ENCODE measurements at places on chromosomes 2 and 18. TPM values are rescaled to one million over a fixed set of nuclear protein-coding genes. Genes with fewer than 3 reads are reported as not detected.

DNA sequence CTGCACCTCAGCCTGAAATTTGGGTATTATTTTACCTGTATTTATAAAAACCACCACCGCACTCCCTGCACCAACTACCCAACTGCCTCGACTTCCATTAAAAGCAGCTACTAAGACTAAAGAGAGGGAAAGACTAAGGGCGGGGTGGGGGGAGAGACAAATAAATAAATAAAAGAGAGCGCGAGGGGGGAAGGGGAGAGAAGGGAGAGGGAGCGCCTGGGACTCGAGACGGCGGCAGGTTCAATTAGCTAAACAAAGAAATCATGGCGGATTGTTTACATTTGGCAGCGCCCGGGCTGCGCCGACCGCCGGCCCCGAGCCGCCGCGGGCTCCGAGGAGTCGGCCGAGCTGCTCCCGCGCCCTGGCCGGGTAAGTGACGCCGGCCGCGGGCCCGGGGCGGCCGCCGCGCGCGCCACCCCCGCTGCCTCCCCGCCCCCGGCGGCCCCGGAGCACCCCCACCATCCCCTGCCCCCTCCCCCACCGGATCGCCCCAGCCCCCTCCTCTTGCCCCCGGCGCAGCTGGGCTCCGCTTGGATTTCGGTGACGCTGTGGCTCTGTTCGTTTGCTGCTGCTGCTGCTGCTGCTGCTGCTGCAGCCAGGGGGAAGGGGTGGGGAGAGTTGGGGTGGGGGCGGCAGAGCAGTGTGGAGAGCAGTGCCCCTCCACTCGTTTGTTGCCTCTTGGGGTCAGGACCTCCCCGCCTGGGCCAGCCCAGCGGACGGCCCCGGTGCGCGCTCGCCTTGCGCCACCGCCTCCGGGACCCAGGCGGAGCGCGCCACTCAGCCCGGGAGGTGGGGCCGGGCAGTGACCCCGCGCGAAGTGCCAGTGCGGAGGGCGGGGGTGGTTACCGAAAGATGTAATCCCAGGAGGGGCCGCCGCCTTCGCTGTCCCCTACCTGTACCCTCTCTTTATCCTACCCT lies 187.2 kb upstream of the FANCL start:
- no peaks in the 10 kb centered on the region for H3K27me3 ChIP-seq
- no peak overlapping the region for H3K27ac ChIP-seq
- H3K4me3 ChIP-seq, result peak overlapping the region; percentile 40
- peak; percentile 45 for DNase-seq
- no peaks in the 10 kb centered on the region for H3K36me3 ChIP-seq

DNA sequence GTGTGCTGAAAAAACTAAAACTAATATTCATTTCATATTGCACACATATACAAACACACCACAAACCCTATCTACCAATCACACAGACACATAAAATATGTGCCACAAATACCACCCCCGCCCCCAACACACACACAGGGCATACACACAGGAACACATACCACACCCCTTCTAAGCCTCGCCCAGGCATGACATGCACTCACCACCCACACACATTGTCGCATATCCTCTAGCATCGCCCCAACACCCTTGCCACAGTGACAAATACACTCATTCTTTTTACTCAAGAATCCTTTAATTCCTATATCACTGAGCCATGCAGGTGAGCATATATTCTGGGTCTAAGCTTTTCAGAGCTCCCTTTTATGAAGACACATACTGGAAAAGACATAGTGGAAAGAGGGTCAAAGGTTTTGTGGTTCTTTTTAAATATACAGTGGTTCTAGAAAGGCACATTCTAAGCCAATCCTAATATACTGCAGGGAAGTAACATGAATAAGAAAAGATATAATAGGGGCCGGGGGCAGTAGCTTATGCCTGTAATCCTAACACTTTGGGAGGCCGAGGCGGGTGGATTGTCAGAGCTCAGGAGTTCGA lies 24.5 kb upstream of the LCLAT1 start:
- H3K36me3 ChIP-seq, result no peaks in the 10 kb centered on the region
- no peak overlapping the region for H3K27ac ChIP-seq
- H3K27me3 ChIP-seq, result no peaks in the 10 kb centered on the region
- no peak overlapping the region for H3K4me3 ChIP-seq
- no peaks in the 10 kb centered on the region for H3K4me1 ChIP-seq

DNA sequence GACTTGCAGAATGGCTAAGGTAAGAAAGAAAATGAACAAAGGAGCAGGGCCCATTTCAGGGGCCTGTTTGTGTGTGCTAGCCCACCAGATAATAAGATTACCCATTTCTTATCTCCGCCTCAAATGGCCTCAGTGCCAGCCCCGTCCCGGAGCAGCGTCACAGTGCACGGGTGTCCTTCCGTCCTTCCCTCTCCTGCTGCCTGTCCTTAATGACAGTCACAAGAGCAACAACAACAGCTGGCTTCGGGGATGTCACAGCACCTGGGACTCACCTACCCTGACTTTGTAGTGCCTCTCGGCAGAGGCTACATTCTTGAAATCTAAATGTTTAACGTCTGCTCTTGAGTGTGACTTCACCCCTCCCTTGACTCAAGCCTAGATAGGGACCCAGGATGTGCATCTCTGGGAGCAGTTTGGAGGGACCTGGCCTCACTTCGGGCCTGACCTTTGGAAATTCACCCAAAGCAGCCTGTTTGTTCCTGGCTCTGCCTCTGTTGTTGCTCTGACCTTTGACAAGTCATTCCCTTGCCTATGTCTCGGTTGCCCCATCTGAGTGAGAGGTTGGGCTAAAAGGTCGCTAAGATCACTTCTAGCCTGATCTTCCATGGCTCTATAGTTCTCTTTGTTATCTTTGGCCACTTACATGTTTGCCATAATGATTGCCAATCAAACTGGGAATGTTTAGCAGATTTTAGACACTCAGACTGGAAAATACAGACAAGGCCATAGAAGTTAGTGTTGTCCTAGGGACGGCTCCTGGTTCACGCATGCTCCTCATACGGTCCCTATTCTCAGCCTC lies 122.5 kb downstream of the KLHL29 start:
- no peak for DNase-seq
- no peak overlapping the region for H3K4me3 ChIP-seq
- no peaks in the 10 kb centered on the region for H3K27me3 ChIP-seq

- no peaks in the 10 kb centered on the region for H3K27me3 ChIP-seq
- no peak overlapping the region for H3K27ac ChIP-seq
- no peak overlapping the region for H3K4me3 ChIP-seq
- DNase-seq, result no peak
- no peaks in the 10 kb centered on the region for H3K36me3 ChIP-seq
- no peaks in the 10 kb centered on the region for H3K4me1 ChIP-seq
These were observed 129.9 kb upstream of the ETAA1 start for GRCh38 chr2:67267241-67267640.

GRCh38 chr2:23718931-23719700 lies 207.8 kb downstream of the ATAD2B start:
- no peak overlapping the region for H3K27ac ChIP-seq
- H3K4me3 ChIP-seq, result no peak overlapping the region
- no peaks in the 10 kb centered on the region for H3K4me1 ChIP-seq
- H3K27me3 ChIP-seq, result no peaks in the 10 kb centered on the region
- DNase-seq, result no peak

GRCh38 chr2:190129421-190130199 lies 67.1 kb upstream of the MSTN start:
- H3K4me3 ChIP-seq, result no peak overlapping the region
- H3K36me3 ChIP-seq, result no peaks in the 10 kb centered on the region
- no peak for DNase-seq
- H3K27me3 ChIP-seq, result no peaks in the 10 kb centered on the region

GRCh38 chr2:15334644-15335326 lies 226.3 kb downstream of the NBAS start:
- DNase-seq, result no peak
- peaks cover 6% of the 10 kb centered on the region for H3K36me3 ChIP-seq

GRCh38 chr2:158984604-158985135 lies 16.2 kb downstream of the TANC1 start:
- peaks cover 11% of the 10 kb centered on the region for H3K4me1 ChIP-seq
- H3K27ac ChIP-seq, result no peak overlapping the region
- H3K36me3 ChIP-seq, result no peaks in the 10 kb centered on the region
- H3K4me3 ChIP-seq, result no peak overlapping the region
- DNase-seq, result no peak

GRCh38 chr18:21664069-21664468 lies 40.5 kb downstream of the ABHD3 start:
- H3K36me3 ChIP-seq, result no peaks in the 10 kb centered on the region
- no peak overlapping the region for H3K27ac ChIP-seq
- no peak overlapping the region for H3K4me3 ChIP-seq
- no peaks in the 10 kb centered on the region for H3K27me3 ChIP-seq
- DNase-seq, result no peak

DNA sequence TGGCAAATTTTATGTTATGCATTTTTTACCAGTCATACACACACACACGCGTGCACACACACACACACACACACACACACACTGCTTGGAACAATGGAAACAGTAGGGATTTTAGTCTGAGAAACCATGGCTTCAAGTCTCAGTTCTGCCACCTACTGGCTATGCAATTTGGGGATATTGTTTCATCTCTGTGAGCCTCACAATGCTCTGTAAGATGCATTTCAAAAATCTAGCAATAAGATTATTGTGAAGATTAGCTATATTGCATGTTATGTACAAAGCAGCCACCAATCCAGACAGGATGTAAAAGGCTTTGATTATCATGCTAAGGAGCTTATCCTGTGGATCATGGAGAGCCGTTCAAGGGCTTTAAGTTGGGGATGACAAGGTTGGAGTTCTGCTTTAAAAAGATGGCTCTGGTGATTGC lies 401.4 kb downstream of the NBAS start:
- H3K36me3 ChIP-seq, result no peaks in the 10 kb centered on the region
- no peaks in the 10 kb centered on the region for H3K27me3 ChIP-seq
- H3K27ac ChIP-seq, result no peak overlapping the region

DNA sequence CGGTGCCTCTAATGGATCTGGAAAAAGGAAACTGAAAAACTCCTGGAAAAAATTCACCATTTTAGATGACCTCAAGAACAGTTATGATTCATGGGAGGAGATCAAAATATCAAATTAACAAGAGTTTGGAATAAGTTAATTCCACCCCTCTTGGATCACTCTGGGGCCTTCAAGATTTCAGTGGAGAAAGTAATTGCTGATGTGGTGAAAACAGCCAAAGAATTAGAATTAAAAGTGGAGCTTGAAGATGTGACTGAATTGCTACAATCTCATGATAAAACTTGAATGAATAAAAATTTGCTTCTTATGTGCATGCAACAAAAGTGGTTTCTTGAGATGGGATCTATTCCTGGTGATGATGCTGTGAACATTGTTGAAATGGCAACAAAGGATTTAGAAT lies 974.4 kb upstream of the GYPC start:
- no peak overlapping the region for H3K4me3 ChIP-seq
- no peaks in the 10 kb centered on the region for H3K27me3 ChIP-seq
- H3K36me3 ChIP-seq, result no peaks in the 10 kb centered on the region
- no peaks in the 10 kb centered on the region for H3K4me1 ChIP-seq
- H3K27ac ChIP-seq, result no peak overlapping the region
- no peak for DNase-seq

DNA sequence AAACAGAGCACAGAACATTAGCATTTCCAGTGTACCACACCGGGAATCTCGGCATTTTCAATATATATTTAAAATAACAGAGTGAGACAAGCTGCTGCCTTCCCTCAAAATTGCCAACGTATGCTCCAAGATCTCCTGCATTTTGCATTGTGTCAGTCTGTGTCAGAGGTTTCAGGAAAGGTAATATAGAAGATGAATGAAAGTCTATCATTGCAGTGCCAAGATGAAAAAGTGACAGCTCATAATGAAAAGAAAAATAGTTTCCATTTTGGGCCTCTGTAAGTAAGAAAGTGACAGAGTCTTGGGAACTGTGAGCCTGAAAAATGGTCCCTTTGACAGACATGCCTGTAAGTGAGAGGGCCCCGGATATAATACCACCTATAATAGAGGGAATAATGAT lies 297.8 kb upstream of the PIK3C3 start:
- H3K27ac ChIP-seq, result no peak overlapping the region
- H3K4me3 ChIP-seq, result no peak overlapping the region
- H3K4me1 ChIP-seq, result no peaks in the 10 kb centered on the region

DNA sequence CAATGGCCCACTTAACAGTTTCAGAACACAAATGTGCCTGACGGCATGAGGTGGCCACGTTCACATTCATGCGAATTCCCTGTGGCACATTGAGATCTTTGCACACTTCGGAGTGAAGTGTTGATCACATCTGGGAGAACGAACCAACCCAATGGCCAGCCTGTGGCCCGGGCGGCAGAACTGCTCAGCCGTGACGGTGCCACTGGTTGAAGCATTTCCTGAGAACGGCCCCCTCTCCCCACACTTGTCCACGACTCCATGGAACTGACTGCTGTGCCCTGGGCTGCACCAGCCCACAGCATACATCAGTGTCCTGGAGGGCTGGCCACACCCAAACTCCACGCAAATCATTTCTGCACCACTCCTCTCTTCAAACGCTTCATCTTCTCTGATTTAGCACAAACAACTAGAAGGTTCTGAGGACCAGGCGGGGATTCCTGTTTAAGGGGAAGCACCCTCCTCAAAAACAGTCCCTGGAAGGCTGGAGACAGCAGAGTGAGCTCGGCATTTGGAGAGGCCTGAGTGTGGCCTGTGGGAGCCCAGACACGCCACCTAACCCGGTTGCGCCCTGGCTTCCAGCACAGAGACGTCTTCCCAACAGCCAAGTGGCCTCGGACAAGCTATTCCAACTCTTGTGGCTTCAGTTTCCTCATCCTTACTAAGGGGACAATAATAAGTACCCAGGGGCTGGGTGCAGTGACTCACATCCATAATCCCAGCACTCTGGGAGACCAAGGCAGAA lies 9.9 kb upstream of the SALL3 start:
- H3K36me3 ChIP-seq, result no peaks in the 10 kb centered on the region
- no peak overlapping the region for H3K27ac ChIP-seq
- peaks cover 29% of the 10 kb centered on the region for H3K27me3 ChIP-seq
- no peak for DNase-seq
- H3K4me1 ChIP-seq, result no peaks in the 10 kb centered on the region

GRCh38 chr2:217445723-217446122 lies 557.1 kb downstream of the TNS1 start:
- no peak overlapping the region for H3K4me3 ChIP-seq
- H3K27ac ChIP-seq, result no peak overlapping the region
- H3K4me1 ChIP-seq, result no peaks in the 10 kb centered on the region
- DNase-seq, result no peak
- no peaks in the 10 kb centered on the region for H3K27me3 ChIP-seq

GRCh38 chr2:20523073-20523798 lies 76.4 kb downstream of the RHOB start:
- no peak overlapping the region for H3K27ac ChIP-seq
- no peak for DNase-seq
- no peak overlapping the region for H3K4me3 ChIP-seq
- H3K27me3 ChIP-seq, result no peaks in the 10 kb centered on the region
- H3K36me3 ChIP-seq, result no peaks in the 10 kb centered on the region

The ANKAR gene
- total RNA-seq, result 6.4 TPM

The PXDN gene
- total RNA-seq, result 9.2 TPM

The NEU4 gene
- not detected for total RNA-seq

The SELENOI gene
- 8.2 TPM for total RNA-seq

The LRRTM4 gene
- 0.21 TPM for total RNA-seq

The TUBA4A gene
- total RNA-seq, result 12.5 TPM

The LBX2 gene
- total RNA-seq, result 1.1 TPM

The CCL20 gene
- total RNA-seq, result 4.6 TPM

The IGFBP2 gene
- 76.3 TPM for total RNA-seq

The CPS1 gene
- total RNA-seq, result 1.6 TPM

The TMEM247 gene
- total RNA-seq, result not detected

The SLC5A7 gene
- not detected for total RNA-seq

The FER1L5 gene
- total RNA-seq, result 1.5 TPM

The MROH2A gene
- not detected for total RNA-seq
